AG10803 (cell line): ENCODE measurements at places on chromosomes 2 and 18.

DNA sequence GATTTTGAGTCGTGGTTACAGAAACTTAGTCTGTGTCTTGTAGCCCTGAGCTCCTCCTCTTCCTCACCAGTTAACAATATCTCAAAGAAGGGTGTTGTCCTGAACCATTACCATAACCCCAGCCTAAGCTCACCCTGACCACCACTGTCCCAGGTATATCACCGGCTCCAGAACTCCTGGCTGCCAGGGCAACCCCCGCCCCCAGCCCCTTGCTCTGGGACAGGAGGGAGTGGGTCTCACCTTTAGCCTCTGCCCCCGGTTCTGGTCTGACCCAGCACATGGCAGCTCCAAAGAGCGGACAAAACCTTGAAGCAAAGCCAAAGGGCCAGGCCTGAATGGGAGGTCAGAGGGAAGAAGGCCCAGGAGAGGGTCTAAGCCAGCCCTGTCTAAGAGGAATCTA lies 5.6 kb upstream of the PSMD1 start:
- DNase-seq: no peak

- no peak for DNase-seq
Observed at GRCh38 chr18:31592506-31593157, 955 bp downstream of the TTR start.

DNA sequence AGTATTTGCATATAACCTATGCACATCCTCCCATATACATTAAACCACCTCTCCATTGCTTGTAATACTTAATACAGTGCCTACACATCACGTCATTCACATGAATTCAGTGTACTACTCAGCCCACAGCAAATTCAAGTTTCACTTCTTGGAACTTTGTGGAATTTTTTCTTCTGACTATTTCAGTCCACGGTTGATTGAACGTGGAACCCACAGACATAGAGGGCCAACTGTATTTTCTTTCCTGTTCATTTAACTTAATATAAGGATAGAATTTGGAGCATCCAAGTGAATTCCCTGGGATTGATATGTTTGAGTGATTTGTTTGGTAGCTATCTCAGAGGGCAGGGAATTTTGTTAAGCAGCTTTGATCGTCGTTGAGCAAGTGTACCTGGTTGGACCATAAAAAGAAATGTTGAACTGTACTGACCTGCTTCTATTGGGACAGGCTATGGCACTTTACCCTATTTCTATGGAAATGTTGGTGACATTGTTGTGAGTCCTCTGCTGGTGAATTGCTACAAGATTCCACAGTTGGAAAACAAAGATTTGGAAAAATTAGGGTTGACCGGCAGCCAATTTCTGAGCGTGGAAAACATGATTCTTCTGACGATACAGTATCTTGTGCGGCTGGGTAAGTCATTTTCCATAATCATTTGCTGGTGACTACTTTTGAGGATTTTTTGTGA lies 156.6 kb downstream of the ESCO1 start:
- peak; percentile 33 for DNase-seq

- no peak for DNase-seq
Observed at GRCh38 chr2:189116087-189116486, 63.5 kb downstream of the COL5A2 start.

GRCh38 chr18:35507623-35508022 lies 9.9 kb upstream of the INO80C start:
- DNase-seq: no peak

DNA sequence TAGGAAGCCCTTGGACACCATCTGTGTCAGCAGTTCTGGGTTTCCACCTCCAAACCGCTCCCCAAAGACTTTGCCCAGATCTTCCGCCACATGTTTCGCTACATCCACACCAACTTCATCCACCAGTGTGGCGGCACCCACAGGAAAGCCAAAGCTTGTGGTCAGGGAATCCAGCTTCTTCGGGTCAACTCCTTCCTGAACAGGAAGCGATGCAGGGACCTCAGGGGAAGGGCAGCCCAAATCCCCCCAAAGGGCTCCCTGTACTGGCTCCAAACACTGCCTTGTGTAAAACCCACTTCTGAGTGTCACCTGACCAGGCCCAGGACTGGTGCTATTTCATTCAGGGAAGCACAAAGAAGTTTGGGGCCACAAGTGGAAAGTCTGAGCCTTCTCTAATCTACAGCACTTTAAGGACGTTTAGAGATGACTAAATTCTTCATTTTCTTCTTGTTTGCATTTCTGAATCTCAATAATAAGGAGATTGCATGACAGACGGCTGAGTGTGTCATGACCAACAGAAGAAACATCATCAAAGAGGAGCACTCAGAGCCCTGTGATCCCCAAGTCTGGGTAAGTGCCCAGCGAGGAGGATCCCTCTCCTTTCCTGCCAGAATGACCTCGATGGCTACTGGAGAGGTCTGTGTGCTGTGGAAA lies 20.8 kb downstream of the GAREM2 start:
- peak; percentile 16 for DNase-seq

DNA sequence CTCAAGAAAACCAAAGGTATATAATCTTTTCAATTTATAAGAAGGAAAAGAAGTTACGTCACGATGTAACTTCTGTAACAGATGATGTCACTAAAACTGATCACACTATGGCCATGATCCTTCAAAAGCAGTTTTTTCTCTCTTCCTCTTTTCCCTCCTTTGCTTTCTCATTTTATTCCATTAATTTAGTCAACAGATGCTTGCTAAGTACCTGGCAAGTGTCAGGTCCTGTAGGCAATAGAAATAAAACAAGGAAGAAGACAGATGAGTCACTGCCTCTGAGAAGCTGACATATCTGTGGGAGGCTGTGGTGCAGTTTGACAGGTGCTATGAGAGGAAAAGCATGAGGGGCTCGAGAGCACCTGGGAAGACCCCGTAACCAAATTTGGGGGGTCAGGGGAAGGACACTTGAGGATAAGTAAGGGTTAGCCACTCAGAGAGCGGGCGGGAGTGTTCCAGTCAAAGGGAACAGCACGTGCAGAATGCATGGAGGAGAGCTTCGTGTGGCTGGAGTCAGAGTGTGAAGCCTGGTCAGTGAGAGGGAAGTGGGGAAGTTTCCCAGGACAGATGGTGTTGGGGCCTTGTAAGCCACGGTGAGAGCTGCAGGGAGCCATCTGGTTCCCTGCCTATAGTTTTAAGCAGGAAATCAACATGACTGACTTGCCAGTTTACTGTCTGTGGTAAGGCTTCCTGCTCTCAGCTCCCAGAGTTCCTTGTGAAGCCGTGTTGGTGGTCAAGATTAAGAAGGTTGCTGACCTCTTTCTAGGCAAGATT lies 198.8 kb upstream of the FOSL2 start:
- DNase-seq: peak; percentile 13

GRCh38 chr18:50218432-50219197 lies 23.7 kb upstream of the MYO5B start:
- DNase-seq: peak; percentile 13

- peak; percentile 83 for DNase-seq
Observed at GRCh38 chr2:75238670-75239330, 39.5 kb upstream of the TACR1 start.

GRCh38 chr18:3454365-3455089 lies 4.6 kb downstream of the TGIF1 start:
- peak; percentile 75 for DNase-seq

GRCh38 chr2:1625281-1626001 lies 118.9 kb downstream of the PXDN start:
- peak; percentile 81 for DNase-seq

- peak; percentile 40 for DNase-seq
Observed at GRCh38 chr2:189131991-189132390, 47.6 kb downstream of the COL5A2 start.

- peak; percentile 71 for DNase-seq
Observed at GRCh38 chr18:24876266-24876665, 415.8 kb downstream of the HRH4 start.

DNA sequence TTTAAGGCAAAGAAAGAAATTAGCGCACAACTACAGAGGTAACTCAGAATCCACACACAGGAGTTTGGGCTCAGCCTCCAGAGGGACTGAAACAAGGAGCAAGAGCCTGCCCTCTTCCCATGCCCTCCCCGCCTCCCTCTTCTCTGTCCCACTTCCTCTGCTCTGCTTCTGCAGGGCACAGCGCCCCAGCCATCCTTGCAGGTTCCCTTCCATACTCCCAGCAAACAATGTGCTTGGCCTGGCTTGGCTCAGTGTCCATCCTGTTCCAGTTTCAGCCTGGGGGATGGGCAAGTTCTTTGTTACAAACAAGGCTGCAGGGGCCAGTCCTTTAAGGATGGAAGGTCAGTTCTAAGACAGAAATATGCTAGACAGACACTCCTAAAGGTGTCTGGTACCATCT lies 133.5 kb downstream of the CDH20 start:
- DNase-seq: no peak

DNA sequence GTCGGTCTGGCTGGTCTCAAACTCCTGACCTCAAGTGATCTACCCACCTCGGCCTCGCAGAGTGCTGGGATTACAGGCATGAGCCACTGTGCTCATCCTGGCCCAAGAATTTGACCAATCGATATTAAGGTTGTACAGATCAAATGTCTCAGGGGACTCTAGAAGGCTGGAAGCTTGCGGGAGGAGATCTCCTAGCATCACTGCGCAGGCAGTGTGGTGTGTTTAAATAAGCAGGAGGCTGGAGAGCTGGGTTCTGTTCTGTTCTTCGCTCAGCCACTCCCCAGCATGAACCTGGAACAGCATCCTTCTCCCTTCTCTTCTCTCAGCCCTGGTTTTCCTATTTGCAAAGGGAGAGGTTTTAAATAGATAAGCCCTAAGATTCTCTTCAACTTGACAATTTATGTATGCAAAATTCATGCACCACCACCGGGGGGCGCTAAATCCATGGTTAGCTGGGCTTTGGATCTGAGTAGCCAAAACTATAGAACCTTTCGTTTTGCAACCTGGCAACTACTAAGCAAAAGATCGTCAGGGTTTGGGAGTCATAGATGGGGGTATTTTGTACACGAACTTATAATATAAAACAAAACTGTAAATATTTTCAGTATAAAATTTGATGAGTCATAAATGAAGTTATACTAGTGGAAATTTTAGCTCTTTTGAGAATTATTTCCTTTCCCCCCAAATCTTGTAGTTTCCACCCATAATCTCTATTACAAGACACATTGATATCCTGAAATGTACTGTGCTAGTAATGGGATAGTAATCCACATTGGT lies 60.6 kb downstream of the SLC16A14 start:
- peak; percentile 70 for DNase-seq

DNA sequence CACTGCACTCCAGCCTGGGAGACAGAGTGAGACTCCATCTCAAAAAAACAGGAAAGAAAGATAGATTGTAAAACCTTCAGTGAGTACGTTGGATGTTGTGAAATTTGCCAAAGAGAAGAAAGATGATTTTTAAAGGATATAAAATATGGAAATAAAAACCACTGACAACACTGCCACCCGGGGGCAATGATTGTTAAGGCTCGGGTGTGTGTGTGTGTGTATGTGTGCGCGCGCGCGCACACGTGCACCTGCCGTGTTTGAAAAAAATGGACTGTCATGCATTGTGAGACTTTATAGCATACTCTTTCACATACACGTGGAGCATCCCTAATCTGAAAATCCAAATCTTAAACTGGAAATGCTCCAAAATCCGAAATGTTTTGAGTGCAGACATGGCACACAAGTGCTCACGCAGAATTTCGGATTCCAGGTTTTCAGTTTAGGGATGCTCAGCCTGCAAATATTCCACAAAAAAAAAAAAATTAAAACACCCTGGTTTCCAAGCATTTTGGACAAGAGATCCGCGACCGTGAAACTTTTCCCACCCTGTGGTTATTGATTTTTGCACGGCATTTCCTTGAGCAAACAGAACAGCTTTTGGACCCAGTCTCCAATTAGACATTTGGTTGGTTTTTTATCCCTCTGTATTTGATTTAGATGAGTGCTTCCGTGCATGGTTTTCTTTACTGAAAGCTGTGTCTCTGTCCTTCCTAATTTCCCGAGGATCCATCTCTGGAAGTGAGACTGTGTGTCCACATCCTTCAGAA lies 269.2 kb downstream of the AGAP1 start:
- DNase-seq: no peak

DNA sequence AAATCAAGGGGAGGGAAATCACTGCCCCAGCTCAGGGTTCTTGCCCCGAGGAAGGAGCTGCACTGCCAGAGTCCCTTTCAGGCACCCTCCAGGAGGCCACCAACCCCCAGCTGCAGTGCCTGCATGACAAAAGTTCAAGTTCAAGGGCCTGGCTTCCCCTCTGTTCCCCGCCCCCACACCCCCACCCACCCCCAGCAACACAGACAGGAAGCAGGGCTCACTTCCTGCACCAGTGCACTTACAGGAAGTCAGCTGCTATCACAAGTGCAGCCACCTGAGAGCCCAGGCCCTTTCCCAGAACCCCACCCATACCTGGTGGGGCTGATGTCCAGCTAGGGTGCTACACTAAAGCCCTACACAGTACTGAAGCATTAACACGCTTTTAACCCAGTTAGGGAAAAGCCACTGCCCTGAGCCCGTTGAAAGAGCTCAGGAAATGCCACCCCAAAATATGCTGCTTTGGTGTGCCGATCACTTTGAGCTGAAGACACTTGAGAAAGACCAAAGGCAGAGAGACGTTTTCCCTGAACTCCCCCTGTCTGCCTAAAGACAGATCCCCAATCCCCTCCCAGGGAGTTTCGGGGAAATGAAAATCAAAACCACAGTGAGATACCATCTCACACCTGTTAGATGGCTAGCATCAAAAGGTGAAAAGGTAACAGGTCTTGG lies 109.9 kb upstream of the CAB39 start:
- no peak for DNase-seq

- DNase-seq: no peak
Observed at GRCh38 chr2:126635736-126636135, 20.2 kb upstream of the GYPC start.

GRCh38 chr2:241849616-241850543 lies 8.8 kb downstream of the PDCD1 start:
- DNase-seq: no peak

- no peak for DNase-seq
Observed at GRCh38 chr2:98571121-98571701, 37.1 kb downstream of the COA5 start.

DNA sequence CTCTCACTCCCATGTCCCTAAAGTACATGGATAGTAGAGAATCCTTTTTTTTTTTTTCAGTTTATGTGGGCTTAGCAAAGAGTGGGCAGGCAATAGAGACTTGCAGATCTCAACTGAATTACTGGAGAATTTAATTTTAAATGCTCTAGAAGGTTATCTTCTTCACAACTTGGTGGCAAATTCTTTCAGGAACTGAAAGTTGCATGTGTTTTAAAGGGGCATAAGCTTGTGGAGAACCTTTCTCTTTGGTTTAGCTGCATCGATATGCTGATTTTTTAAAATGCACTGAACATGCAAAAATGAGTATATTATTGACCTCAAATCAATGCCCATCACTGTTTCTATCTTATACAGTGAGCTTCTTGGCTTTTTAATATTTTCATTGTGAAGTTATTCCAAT lies 24.9 kb upstream of the GALNT3 start:
- no peak for DNase-seq
